ENCODE measurements at places on chromosomes 3 and 15. TPM values are rescaled to one million over a fixed set of nuclear protein-coding genes. Genes with fewer than 3 reads are reported as not detected.

- DNase-seq: no peak
Observed at GRCh38 chr3:186988806-186989205, 58.5 kb downstream of the ST6GAL1 start.

Gene RPLP1
- 47.4 TPM for total RNA-seq

GRCh38 chr3:125150525-125151441, 61.8 kb downstream of the SLC12A8 start:
- peak; percentile 64 for DNase-seq

- DNase-seq: no peak
Observed at GRCh38 chr3:58566398-58567250, 10.6 kb downstream of the FAM107A start.

GRCh38 chr3:94593526-94594150, 530.8 kb downstream of the NSUN3 start:
- no peak for DNase-seq

DNA sequence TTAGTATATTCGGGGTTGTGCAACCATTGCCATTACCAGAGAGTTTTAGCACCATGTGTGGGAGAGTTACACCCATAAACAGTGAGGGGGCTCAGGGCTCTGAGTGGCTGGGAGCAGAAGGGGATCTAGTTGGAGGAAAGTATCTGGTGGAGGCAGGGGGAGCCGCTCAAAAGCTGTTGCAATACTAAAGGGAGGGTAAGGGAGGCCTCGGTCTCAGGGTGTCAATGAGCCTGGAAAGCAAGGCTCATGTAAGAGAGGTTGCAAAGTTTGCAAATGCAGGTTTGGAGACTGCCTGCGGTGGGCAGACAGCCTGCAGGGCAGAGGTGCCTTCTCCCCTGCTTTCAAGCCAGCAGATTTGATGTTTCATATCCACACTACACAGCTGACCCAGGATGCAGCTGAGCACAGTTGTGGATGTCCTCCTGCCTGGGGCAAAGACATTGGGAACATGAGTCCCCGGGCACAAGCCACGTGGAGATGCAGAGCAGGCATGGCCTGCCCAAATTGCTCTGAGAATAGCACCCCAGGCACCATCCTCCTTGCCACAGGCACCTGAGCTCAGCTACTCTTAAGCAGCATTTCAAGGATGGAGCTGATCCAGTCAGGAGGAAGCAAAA, 181.4 kb downstream of the TLE3 start:
- DNase-seq: no peak

DNA sequence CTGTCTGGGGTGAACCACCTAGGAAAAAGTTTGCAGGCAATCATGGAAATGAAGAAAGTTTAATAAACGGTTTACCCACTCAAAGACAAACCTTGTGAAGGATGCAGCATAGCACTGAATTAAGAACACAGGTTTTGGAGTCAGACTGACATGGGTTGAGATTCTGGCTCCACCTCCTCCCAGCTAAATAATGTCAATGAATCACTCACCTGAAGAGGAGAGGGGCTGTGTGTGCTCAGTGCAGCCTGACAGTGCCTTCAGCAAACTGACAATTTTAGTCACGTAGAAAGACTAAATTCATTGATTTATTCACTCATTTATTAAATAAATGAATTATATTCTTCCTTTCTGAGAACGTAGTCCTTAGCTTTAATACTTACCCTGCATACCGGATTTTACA, 18.9 kb downstream of the NR1I2 start:
- no peak for DNase-seq

Gene ARF4
- total RNA-seq: 96.9 TPM

- peak; percentile 33 for DNase-seq
Observed at GRCh38 chr15:89442671-89443307, 53.6 kb downstream of the RHCG start.

DNA sequence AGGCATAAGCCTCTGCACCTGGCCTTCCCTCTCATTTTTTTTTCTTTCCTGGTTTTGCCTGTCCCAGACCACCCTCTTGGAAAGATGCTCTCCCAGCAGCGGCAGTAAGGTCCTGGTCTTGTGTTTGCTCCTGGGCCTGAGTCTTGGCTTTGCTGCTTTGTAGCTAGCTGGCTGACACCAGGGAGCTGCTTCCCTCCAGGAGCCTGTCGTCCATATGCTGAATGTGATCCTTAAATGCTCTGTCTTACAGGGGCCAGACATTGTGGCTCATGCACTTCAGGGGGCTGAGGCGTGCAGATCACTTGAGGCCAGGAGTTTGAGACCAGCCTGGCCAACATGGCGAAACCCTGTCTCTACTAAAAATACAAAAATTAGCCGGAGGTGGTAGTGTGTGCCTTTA, 17.2 kb downstream of the FLNB start:
- DNase-seq: no peak

DNA sequence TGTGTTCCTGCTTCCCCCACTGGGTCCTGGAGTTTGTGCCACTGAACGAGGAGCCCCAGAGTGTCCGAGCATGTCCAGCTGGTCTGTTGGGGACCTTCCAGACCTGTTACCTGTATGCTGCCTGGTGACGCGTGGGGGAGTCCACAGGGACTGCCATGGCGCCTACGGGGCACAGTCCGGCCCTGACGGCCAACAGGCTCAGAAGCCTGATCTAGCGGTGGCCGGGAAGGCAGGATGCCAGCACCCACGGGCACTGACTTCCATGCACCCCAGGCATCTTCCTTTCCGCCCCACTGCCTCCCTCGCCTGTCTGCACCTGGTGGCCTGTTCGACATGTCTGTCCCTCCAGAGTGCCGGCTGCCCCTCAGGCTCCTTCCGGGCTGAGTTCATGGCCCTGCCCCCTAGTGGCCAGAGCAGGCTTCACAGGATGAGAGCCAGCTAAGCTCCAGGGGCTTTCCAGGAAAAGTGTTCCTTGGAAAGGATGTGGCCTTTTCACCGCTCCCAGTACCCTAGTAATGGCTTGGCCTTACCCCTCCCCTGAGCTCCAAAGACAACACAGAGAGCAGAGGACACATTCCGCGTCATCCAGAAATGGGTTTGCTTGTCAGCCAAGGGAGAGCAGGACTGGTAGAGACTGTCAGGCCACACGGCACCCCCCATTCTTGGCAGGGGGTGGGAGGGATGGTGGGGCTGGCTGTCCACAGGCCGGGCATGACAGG, 35.7 kb downstream of the NGRN start:
- peak; percentile 36 for DNase-seq

Gene TNFSF10
- 24.6 TPM for total RNA-seq

Gene MUC4
- 0.26 TPM for total RNA-seq

Gene MESP2
- 0.13 TPM for total RNA-seq

DNA sequence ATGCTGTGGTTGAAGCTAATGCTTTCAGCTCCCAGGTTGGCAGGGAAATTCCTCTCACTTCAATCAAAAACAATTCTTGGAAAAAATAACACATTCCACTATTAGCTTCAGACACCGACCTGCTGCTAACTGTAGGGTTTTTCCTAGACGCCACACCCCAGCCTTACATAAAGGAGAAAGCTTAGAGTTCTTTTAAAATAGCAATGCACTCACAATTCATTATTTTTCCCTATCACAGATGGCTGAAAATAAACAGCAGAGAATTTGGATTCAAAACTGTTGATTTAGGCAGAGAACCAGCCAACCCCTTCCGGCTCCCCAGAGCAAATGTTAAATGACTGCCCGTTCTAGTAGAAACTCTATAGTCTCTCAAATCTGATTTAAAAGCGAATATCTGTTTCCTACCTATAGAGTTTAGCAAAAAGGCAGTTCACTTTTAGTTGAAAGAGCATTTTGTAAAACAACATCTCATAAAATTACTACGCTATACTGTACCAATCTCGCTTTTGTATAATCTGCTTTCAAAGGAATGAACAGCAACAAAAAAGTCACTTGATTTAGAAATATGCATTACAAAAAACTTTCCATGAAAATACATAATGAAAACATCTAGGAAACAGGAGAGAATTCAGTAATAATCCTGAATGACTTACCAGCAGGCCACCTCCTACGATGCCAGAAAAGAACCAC, 586 bp downstream of the TM4SF1 start:
- DNase-seq: no peak

GRCh38 chr3:121574449-121574848, 6.7 kb downstream of the ARGFX start:
- peak; percentile 84 for DNase-seq

Gene MKRN3
- not detected for total RNA-seq

Gene MAP4
- total RNA-seq: 44.8 TPM

Gene NR1D2
- total RNA-seq: 34.0 TPM

GRCh38 chr3:123732447-123732846, 147.6 kb upstream of the HACD2 start:
- peak; percentile 98 for DNase-seq

- no peak for DNase-seq
Observed at GRCh38 chr3:101976473-101976872, 127.2 kb downstream of the NFKBIZ start.

Gene ZNF639
- total RNA-seq: 31.4 TPM

DNA sequence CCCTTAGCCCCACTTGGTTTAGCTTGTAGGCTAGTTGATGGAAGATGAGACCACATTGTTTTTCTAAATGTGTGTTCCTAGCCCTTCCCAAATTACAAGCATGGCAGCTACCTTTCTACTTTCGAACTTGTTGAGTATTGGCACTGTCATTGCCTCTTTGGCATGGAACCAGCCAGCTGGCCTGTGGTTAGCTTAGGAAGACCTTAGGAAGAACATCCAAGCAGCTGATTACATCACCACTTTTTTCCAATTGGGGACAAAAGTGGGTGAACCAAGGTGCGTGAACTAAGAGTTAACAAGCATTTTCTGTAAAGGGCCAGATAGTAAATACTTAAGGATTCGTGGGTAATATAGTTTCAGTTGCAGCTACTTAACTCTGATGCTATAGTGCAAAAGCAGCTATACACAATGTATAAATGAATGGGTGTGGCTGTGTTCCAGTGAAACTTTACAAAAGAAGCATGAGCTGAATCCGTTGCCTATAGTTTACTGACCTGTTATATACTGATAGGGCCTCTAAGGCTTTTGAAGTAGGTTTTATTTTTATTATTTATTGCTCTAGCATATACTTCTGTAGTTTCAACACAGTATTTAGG, 8.5 kb downstream of the KLHL18 start:
- DNase-seq: no peak

Gene PP2D1
- total RNA-seq: not detected

GRCh38 chr15:101305820-101306255, 10.8 kb upstream of the SNRPA1 start:
- no peak for DNase-seq

Gene PLS1
- total RNA-seq: 17.1 TPM

GRCh38 chr3:155281912-155282311, 11.6 kb downstream of the STRIT1 start:
- DNase-seq: no peak

- no peak for DNase-seq
Observed at GRCh38 chr3:57900786-57901185, 107.4 kb upstream of the FLNB start.

DNA sequence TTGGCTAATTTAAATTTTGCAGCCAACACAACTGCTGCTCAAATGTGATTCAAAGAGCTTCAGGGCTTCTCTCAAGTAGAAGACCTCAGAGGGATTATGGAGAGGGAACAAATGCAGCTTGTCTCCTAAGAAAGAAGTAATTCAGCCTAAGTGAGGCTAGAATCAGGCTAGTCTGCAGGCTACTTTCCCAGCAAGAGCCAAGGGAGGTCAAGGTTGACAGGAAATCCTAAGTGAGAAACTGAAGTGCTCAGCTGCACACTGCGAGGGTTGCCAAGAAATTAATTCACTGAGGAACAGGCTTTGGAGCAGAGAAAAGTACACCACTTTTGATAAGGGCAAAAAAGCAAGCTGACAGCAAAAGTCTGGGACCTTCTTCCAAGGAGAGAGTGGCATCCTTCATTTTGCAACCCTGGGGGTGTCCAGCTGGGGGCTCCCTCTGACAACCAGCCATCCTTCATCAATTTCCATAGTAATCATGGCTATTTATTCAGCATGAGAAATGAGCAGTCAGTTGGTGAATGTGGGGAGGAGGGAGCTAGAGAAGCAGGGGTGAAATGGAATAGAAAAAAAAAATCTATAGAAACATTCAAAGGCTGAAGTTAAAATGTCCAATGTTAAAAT, 646.4 kb upstream of the ADAMTS9 start:
- DNase-seq: no peak

- peak; percentile 35 for DNase-seq
Observed at GRCh38 chr3:23619705-23620637, 185.8 kb upstream of the UBE2E1 start.

- DNase-seq: no peak
Observed at GRCh38 chr3:14663396-14664135, 11.4 kb upstream of the C3orf20 start.

- peak; percentile 89 for DNase-seq
Observed at GRCh38 chr15:88913017-88913849, at the start of gene MFGE8. Gene MFGE8, minus strand, starts transcription at chr15:88913379. Its CDS starts 60 bp downstream, at chr15:88913319.

- no peak for DNase-seq
Observed at GRCh38 chr3:34292605-34293300, 494.3 kb downstream of the PDCD6IP start.

DNA sequence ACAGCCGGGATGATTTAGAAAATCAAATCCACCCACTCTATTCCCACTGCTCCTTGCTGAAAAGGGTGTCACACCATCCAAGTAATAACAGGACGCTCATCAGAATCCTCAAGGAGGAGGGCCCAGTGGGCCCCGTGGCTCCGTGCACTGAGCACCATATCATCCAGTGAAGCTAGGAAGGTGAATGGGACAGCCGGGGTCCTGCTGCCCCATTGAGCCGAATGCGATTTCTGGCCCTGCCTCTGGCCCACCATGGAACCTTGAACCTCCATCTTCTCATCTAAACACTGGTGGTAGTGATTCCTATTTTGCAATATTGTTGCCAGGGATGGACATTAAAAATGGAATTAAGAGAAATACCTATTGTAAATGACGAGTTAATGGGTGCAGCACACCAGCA, 99.1 kb upstream of the SLC6A11 start:
- no peak for DNase-seq

- peak; percentile 64 for DNase-seq
Observed at GRCh38 chr3:64030741-64031140, 7.4 kb upstream of the PSMD6 start.

DNA sequence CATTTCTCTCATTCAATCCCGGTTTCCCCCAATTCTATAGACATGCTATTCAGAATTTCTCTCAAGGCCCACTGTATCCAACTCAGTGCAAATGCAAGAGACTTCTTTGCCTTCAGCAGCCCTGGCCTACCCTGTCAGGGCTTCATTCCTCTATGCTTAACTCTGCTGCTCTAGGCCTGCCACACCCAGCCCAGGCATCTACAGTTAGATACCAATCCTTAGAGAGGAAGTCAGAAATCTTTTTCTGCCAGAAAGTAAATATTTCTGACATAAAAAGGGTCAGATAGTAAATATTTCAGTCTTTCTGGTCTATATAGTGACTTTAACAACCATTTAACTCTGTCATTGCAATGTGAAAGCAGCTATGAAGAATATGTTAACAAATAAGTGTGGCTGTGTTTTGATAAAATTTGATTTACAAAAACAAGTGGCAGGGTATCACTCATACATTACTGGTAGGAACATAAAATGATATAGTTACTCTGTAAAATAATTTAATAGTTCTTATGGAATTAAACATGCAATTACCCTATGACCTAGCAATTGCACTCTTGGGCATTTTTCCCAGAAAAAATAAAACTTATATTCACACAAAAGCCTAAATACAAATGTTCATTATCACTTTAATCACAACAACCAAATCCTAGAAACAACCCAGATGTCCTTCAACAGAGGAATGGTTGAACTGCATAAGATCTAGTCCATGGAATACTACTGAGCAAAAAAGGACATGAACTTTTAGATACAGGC, 942.0 kb downstream of the SQOR start:
- DNase-seq: no peak
